Activated gamma-delta T cell treated with Interleukin-2 at 50 U/mL for 16 hours (primary cell): ENCODE measurements at places on chromosomes 2 and 18.

GRCh38 chr2:46971929-46972328 is 56.3 kb upstream of the MCFD2 start:
- no peak for DNase-seq

DNA sequence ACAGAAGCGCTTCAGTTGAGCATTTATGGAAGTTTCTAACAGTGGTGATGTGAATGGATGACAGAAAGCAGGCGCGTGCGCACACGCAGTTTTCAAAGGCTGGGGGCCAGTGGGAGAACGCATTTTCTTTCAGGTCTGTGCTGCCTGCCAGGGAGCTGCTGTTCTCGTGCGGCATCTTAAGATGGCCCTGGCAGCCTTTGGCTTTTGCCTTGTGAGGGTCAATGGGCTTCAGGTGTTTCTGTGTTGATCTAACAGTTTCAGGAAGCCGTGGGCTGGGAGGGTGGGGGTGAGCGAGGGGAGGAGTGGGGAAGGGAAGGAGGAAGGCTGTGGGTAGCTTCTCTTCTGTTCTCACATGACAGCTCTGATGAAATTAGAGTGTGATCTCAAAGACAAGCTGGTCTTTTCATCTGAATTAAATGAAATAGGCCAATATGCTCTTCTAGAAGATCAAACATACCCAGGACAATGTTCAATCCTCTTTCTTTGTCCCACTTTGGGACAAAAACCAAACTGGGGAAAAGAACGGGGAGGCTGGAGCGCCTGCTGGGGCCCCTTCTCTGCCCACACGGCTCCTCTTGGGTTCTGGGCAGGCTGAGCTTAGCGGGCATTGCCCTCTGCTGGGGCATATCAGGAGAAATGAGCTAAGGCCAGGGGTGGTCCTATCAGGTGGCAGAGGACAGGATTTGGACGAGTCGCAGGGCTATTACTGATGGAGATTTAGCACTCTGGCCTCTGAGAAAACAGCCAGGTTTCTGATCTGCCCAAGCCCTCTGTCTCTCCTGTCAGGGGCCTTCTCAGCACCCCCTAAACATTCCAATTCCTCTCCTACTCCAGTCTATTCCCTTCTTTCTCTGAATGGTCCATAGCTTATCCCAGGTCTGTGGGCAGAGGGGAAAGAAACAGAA is 126.2 kb upstream of the LGALSL start:
- peak; percentile 44 for DNase-seq

GRCh38 chr2:191666732-191667131 is 11.2 kb upstream of the NABP1 start:
- no peak for DNase-seq

DNA sequence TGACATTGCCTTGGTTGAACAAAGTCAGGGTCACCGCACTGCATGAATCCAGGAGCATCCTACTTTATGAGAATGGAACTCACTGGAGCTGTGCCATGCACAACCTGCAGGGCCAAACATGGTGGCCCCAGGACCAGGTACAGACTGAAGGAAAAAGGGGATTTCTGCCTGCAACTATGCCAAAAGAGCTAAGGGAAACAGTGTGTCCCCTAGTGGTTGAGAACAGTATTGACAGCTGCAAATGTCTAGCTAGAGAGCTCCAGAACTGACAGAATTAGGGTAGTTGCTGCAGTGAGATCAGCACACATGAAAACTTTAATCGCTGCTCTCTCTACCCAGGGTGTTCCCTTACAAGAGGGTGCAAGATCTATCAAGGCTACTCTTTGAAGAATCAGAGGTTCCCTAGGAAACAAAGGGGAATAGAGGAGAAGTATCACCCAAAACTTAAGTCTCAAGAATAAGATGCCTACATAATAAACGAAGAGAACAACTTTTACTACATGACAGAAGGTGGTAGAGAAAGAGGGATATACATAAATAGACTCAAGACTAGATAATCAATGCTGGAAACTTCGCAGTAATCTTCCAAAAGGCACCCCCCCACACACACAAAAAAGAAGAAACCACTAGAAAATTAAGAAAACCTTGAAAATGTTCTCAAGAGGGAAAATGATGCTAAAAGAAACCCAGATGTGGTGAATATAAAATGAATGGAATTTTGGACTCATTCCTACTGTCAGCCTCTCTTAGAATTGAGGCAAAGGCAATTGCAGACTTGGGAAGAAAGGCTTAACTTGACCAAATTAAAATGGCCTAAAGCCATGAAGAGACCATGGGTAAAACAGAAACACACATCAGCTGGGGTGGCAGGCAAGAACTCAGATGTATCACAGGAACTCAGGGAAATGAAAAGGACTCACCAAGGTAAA is 43.6 kb upstream of the IHH start:
- DNase-seq = no peak

DNA sequence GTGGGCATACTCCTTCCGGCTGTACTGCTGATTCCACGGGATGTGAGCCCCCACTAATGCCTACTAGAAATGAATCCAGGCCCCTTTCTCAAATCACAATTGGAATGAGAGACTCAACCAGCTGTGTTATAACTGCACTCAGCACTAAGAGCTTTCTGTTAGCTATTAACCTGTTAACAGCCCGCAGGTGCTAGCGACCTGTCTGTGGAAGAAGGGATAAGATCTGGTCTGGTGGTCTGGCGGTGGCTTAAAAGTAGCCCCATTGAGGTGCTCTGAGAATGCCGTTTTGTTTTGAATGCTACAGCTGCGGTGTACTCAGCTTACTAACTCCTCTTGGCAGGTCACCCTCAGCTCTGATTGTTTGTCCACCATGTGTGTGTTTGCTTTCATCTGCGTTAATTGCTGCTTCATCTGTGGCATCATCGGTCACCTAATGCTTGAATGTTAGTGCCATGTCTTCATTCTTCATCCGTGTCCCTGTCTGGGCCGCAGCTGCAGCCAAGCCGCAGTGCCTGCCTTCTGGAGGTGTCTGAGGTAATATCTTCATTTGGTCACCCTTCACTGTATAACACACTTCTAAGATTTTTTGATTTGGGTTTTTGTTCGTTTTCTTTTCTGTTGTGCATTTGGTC is 16.3 kb downstream of the RAB12 start:
- no peak for DNase-seq
